ENCODE measurements at places on chromosomes 13 and 19. TPM values are rescaled to one million over a fixed set of nuclear protein-coding genes. Genes with fewer than 3 reads are reported as not detected.

Gene ATP4B
- 79.1 TPM for polyA plus RNA-seq

Gene KMT2B
- polyA plus RNA-seq: 34.3 TPM

Gene THSD1
- 5.1 TPM for polyA plus RNA-seq

Gene SHD
- not detected for polyA plus RNA-seq

Gene EFNA2
- polyA plus RNA-seq: not detected

Gene LYL1
- 1.9 TPM for polyA plus RNA-seq

Gene SIGLEC12
- polyA plus RNA-seq: 0.56 TPM

Gene RGL3
- 30.4 TPM for polyA plus RNA-seq
